Foreskin fibroblast (primary cell): ENCODE measurements at places on chromosomes 2 and 18.

DNA sequence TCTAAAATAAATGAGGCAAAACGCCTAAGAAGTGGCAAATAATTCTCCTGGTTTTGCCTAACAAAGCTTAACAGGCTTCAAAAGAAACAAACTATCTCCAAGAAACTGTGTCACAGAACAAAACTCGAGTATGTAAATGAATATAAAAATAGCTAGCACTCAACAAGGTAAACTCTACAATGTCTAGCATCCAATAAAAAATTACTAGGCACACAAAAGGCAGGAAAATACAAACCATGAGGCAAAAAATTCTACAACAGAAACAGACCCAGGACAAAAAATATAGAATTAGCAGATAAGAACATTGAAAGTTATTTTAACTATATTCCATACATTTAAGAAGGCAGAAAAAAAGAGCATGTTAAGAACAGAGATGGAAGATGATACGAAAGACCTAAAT lies 16.8 kb downstream of the PPP4R1 start:
- DNase-seq, result no peak

- DNase-seq, result no peak
These were observed 5.5 kb downstream of the MSGN1 start for GRCh38 chr2:17821535-17822444.

DNA sequence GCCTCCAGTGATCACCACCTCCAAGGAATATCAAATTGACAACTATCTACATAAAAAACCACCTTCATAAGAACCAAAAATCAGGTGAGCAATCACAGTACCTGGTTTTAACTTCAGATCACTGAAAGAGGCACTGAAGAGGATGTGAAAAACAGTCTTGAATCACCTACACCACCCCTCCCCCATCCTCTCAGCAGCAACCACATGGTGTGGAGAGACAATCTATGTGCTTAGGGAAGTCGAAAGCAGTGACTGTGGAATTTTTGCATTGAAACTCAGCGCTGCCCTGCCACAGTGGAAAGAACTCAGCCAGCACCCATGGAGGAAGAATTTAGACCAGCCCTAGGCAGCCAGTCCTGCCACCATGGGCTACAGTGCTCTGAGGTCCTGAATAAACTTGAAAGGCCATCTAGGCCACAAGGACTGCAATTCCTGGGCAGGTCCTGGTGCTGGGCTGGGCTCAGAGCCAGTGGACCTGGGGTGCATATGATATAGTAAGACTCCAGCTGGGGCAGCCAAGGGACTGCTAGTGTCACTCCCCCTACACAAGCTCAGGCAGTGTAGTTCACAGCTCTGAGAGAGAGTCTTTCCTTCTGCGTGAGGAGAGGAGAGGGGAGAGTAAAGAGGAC lies 75.6 kb downstream of the ATL2 start:
- no peak for DNase-seq

DNA sequence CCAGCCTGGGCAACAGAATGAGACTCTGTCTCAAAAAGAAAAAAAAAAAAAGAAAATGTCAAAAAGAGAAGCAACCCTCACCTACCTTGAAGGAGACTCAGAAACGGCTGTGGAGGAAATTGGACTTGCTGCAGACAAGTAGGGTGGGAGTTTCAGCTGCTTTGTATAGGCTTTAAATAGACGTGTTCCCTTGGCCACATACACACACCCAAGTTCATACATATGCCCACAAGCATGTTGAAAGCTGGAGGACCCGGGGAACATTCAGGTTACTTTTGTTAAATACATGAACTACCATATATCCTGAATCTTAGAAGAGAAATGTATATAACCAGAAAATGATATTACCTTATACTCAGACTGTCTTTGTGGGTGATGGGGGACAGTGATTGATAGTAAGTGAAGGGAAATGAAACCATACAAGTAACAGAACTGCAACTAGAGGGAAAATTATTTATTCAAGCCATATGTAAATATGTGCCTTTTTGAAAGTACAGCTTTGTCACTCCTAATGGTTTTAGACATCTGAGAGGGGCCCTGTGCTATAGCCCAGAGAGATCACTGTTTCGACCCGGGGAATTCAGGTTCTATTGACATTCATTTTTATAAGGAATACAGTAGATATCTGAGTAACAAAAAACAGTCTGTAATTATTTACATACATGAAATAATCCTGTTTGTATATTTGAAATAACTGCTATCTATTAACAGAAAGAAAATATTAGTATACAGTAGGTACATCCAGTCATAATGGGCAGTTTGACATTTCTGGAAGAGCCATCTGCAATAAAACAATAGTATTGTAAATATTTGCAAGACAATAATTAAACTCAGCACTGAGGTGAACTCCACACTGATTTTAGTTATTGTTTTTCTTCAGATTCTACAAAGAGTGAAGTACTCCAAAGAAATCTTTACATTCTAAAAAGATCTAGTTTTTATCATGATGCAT lies 48.0 kb upstream of the TGIF1 start:
- DNase-seq, result no peak

GRCh38 chr2:48144777-48145176 lies 238.5 kb upstream of the FBXO11 start:
- DNase-seq, result peak; percentile 22

- DNase-seq, result peak; percentile 27
These were observed 54.8 kb downstream of the SEMA4F start for GRCh38 chr2:74708883-74709282.

DNA sequence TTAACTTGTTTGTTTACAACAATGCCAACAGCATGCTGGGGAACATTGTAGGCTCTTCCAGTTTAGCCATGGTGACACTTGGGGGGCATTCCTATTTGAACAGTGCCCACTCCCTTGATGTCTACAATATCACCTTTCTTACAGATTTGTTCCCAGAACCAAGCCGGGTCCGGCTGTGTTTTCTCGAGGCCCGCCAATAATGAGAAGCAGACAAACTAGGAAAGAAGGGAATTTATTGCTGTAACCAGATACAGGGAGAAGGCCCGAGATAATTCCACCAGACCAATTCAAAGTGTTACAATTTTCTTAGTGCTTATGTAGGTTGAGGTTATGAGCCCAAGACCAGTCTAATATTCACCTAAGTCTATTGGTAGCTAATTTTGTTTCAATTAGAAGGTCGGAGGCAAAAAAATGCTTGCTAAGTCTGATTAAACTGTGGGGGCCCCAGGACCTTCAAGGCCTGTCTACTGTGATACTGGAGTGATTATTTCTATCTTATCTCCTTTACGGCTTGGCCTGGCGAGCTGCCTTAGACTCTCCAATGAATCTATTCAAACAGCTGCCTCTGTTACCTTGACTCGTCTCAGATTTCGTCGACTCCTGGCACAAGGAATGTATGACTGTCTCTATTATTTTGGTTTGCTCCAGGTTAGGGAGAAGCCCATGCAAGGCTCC lies 59.1 kb upstream of the PSME4 start:
- no peak for DNase-seq

DNA sequence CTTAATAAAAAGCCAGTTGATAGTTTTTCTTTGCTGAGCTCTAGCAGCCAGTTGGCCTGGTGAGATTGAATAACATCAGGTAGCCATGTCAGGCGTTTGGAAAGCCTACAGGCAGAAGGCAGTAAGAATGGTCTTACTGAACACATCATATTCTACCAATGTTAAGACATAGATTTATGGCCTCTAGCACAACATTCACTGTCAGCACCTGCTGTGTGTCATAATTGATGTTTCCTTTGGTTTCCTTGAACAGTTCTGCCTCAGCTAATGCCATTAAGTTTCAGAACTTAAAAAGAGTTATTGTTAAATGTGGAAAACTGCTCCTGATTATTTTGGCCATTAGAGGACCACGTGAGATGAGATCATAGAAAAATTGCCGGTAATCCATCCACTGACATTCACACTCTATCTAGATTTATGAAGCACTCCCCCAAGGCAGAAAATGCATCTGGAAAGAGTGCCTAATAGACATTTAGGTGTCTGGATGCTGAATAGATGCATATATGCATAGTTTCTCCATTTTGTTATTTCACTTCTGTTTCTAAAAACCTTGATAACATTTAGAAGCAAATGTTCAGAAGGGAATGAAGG lies 434.7 kb downstream of the PTPRM start:
- DNase-seq, result no peak

DNA sequence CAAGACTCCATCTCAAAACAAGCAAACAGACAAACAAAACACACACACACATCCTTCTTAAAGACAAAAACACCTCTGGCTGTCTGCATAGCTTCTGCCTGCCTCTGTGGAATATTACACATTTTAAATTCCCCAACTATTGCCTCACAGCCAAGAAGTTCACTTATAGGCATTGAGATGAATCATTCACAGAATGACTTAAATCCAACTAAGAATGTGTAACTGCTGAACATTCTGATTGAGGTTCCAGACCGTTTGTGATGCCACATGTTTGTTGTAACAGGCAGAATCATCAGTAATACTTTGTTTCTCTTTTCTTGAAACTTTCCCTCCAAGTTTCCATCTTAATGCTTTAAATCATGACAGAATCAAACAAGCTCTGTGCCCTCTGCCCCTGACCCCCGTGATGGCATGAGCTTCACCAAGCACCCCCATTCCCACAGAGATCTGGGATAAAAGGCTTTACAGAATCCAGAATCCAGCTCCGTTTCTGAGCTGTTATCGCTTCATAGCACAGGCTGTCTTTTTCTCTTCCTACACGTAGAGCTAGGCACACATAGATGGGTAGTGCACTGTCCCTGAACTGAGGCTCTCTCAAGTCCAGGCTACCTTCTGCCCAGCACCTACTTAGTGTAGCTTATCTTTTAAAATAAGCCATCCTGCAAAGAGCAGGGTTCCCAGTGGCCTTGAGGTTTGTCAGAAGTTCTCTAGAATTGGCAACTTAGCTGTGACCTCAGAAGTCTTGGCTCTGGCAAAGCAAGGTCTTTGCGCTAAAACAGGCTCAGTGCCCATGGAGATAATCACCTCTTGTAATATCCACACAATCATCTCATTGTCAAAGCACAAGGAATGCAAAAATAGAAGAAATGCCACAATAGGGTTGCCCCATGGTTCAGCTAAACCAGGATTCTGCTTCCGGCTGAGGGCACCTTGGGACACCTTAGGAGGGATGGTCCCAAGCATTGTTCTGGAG lies 32.9 kb downstream of the EPAS1 start:
- peak; percentile 91 for DNase-seq

DNA sequence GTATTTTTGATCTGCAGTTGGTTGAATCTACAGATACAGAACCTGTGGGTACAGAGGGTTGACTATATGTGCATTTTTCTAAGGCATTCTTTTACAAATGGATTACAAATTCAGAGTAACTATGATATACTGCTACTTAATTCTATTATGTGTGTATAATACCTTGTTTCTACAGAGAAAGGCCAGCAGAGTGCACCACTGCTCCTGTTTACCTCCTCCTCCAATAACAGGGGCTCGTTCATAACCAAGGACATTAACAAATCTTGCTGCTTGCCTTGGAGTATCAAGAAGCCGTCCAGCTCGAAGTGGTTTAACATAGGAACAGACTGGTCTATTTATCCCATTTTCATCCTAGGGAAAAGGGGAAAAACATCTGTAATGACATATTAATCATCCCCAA lies 16.4 kb downstream of the CEP76 start:
- DNase-seq, result peak; percentile 55

GRCh38 chr2:154814856-154815255 lies 116.4 kb downstream of the KCNJ3 start:
- DNase-seq, result no peak

DNA sequence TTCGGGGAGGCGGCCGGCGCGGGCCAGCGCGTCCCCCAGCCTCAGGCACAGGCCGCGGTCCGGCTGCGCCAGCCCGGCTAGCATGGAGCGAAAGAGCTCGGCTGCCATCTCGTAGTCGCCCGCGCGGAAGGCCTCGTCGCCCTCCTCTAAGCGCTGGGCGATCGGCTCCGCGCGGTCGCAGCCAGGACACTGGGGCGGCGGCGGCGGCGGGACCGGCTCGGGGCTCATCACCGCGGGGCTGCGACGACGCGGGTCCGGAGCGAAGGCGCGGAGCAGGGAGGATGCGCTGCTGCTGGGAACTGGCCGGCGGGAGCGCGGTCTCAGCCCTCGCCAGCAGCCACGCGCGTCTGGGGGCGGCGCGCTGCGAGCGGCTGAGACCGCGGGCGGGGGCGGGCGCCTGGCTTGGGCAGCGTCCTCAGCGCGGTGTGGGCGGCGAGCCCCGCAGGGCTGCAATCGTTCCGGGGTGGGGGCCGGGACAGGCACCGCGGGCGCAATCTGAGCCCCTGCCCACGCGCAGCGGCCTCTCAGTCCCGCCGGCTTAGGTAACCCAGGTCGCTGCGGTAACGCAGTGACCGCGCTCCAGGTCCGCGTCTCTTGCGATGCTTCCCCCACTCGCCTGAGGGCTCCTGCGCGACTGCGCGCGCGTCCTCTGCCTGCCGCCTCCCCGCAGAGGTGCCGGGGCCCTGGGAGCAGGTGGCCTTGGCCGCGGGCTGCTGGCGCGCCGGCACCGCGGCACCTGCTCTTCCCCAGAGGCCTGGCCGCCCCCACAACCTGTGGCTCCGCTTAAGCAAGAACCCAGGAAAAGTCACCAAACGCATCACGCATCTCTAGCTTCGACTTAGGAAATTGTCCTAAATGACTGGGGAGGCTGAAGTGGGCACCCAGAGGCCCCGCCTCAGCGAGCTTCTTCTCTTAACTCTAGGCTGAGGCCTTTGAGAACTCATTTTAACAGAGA lies at the start of gene LONRF2:
Gene LONRF2, minus strand, starts transcription at position 636 of the 955 bp plus-strand sequence. Its CDS starts 408 bp downstream, at position 228.
- DNase-seq, result no peak

DNA sequence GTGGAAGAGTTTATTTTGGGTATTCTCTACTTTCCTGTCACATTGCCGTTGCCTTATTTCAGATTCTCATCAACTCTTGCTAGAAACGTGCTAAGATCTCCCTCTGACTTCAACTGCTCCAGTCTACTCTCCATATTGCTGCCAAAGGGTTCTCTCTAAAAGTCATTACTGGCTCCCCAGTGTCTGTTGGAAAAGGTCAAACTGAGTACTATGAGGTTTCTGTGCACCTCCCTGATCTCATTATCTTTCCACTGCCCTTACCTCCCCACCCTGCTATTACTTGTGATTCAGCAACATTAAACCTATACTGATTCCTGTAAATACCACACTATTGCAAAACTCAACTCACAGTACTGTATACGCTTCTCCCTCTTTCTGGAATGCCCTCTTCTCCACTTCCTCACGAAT lies 1.9 kb upstream of the KRCC1 start:
- no peak for DNase-seq

- no peak for DNase-seq
These were observed 24.0 kb downstream of the HS1BP3 start for GRCh38 chr2:20626698-20627513.

- DNase-seq, result no peak
These were observed 112.3 kb downstream of the COLEC12 start for GRCh38 chr18:388200-388599.

DNA sequence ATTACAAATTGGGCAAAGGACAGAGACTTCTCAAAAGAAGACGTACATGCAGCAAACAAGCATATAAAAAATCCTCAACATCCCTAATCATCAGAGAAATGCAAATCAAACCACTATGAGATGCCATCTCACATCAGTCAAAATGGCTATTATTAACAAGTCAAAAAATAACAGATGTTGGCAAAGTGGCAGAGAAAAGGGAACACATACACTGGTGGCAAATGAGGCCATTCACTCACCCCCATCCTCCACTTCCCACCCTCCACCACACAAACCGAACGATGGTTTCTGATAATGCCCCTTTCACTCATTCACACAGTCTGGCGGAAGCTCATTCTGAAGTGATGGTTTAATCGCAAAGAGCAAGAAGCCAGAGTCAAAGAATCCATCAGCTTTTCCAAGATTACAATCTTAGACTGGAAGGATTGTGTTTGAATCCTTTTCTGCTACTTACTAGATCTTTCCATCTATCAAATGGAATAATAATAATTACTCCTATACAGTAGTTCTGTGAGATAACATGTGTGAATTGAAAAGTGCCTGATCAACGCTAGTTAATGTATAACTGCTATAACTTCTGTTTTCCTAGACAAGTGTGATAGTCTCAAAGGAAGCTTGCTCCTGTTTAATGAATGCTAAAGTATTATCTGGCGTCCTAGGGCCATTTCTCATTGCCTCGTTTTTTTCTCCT lies 16.9 kb upstream of the CD28 start:
- DNase-seq, result no peak
